Mucosa of gallbladder (tissue), 1 donor: ENCODE measurements at places on chromosomes 6 and 20.
A peak's percentile ranks its signal among the peaks of the same experiment; 100 is the strongest.

DNA sequence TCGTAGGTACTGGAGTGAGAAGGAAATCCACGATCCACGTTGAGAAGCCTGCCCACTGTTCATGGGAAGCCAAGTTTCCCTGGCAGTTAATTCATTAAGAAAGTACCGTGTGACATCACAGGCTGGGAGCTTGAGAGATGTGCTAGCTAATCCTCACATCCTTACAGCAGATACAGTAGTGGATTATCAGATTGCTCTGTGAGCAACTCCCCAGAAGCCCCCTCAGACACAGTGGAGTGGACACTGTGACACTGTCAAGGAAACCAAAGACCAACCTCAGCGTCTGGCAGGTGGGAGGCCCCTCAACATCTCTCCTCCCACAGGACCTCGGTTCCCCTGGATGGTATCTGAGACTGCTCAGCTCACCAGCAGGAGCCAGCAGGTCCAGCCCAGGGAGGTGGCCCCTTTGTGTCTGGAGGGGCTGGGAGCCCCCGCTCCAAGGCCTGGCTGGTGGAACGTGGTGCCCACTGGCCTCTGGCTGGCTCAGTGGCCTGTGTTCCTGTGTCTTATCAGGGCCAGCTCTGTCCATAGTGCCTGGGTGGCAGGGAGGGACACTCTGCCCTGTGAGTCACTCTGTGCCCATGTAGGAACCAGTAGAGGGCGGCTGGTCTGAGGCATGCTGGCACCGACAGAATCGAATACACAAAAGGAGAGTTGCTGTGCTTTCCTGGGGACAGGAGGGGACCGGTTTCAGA lies 7.2 kb downstream of the PYGB start:
- peak; percentile 86 for DNase-seq

GRCh38 chr20:25145131-25145530 lies 50.4 kb upstream of the ENTPD6 start:
- DNase-seq, result no peak

GRCh38 chr6:90492798-90493197 lies 94.1 kb downstream of the MAP3K7 start:
- no peak for DNase-seq

- no peak for DNase-seq
Observed at GRCh38 chr6:142550310-142551063, 248.7 kb downstream of the ADGRG6 start.

DNA sequence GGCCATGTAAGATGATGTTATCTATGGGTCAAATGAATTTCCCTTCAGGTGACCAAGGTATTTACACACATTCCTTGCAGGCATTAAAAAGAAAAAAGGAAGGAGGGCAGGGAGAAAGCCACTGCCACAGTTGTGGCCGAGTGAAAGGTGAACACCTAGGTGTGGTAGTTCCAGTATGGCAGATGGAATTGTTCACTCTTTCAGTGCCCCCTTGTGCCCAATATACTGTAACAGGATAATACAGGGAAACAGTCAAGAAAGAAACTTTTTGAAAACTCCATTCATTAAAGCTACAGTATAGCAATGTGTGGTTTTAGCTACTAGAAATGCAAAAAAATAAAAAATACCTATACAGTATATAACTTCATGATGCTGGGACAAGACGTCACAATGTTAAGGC lies 52.1 kb downstream of the BMP2 start:
- DNase-seq, result peak; percentile 23

- no peak for DNase-seq
Observed at GRCh38 chr6:137848672-137849071, 18.4 kb upstream of the TNFAIP3 start.

DNA sequence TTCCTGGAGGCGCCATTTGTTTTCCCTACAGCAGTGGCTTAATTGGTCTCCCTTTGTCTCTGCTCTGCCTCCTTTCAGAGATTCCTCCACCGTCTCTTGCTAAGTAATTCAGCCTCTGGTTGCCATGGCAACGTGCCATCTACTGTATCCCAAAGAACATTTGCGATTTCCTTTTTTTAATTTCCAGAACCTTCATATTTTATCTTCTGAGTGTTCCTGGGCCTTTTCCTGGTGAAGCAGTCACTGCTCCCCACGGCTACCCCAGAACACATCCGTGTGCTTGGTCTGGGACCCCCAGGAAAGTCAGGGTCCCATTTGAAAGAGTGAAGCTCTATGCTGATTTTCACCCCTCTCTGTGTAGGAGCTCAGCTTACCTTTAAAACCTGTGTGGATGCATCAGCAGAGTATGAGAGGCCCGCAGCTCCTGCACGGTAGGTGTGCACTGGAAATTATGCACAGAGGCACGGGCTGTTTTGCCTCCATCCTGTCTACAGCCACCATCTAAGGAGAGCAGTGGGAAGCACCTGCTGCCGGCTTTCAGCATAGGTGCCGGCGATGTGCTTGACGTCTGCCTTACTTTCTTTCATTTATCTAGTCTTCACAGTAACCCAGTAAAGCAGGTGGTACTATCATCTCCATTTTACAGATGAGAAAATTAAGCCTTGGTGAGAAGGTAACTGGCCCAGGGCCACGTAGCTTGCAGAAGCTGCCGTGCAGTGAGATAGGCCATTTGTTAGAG lies 122.8 kb downstream of the SYCP2 start:
- peak; percentile 0 for DNase-seq

- DNase-seq, result peak; percentile 26
Observed at GRCh38 chr6:134539865-134540323, 222.0 kb upstream of the SGK1 start.

DNA sequence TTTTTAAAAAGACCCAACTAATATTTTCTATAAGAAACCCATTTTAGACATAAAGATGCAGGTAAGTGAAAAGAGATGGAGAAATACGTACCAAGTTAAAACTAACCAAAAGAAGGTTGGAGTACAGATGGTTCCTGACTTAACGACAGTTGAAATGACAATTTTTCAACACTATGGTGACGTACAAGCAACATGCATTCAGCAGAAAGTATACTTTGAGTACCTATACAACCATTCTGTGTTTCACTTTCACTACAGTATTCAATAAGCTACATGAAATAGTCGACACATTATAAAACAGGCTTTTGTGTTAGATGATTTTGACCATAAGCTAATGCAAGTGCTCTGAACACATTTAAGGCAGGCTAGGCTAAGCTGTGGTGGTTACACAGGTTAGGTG lies 228.9 kb downstream of the RNGTT start:
- no peak for DNase-seq

DNA sequence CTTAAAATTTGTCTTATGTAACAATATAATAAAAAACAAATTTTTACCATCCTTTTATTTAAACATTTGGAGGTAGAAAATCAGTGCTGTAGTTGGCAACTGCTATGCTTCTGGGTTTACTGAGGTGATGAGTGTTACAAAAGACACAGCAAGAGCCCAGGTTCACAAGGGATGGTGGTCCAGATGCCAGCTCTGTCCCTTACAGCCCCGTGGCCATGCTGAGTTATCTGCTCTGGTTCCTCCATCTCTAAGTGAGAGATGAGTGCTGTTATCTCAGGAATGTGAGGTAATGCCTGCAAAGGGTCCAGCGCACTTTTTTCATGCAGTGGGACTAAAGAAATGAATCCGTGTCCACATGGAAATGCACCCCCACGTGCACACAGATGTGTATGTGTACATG lies 17.8 kb downstream of the SYNDIG1 start:
- DNase-seq, result no peak

- no peak for DNase-seq
Observed at GRCh38 chr6:16105854-16106253, 23.0 kb upstream of the MYLIP start.

DNA sequence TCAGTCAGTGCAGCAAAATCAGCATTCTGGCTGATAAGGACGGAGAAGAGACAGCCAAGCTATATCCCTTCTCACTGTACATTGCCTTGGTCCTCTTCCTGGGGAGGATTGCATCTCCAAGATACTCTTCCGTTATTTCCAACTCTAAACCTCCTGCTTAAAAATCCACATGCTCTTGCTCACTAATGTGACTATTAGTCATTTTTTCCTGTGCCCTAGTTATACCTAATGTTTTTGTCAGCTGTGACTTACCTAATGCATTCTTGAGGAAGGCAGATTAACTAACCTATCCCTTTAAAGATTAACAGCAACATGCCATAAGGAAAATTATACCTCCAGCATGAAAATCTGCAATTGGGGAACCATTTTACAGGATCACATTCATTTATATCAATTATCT lies 317.6 kb downstream of the BTBD9 start:
- DNase-seq, result no peak

GRCh38 chr6:111485342-111485741 lies 2.3 kb upstream of the REV3L start:
- no peak for DNase-seq

DNA sequence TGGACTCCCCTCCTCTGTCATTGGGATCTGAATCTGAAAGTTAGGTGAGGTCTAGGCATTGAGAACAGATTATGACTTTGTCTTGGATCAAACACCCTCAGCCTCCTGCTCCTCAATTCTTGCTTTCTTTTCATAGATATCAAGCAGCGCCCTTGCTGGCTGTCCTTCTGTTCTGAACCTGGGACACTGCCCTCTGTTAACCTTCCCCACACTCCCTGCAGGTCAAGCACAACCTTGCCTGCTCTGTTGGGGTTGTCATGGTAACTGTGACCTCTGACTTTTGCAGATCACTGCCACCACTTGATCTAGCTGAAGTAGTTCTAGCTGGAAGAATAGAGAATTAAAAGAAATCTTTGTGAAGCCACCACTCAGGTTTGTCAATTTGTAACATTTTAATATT lies 16.4 kb upstream of the MICA start:
- DNase-seq, result no peak

DNA sequence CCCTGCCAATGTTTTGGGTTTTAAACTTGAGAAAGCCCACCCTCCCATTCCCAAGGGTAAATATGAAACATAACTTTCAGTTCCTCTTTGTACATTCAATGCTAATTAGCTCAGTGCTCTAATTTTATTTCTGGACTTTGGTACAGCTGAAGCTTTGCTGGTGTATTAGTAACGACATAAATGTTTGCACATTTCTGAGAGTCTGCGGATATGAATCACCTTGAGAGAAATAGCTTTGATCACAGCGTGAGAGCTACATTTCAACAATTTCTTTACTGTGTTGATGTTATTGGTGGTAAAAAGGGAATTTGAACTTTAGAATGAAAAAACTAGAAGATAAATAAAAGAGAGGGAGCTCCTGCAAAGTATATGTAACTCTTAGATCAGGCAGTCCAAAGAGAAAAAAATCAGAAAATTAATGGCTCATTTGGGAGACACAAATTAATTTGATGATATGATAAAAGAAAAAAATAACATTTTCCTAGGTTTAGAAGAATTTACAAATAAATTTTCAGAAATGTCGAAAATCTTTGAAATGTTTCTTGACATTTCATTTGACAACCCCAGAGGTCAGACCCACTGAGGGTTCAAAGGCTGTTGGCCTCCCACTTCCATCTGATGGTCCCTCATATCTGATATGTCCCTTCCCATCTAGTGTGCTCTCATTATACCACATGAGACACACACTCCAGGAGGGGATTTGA lies 38.5 kb upstream of the CAP2 start:
- DNase-seq, result no peak

- no peak for DNase-seq
Observed at GRCh38 chr6:37904590-37904989, 85.1 kb downstream of the ZFAND3 start.

DNA sequence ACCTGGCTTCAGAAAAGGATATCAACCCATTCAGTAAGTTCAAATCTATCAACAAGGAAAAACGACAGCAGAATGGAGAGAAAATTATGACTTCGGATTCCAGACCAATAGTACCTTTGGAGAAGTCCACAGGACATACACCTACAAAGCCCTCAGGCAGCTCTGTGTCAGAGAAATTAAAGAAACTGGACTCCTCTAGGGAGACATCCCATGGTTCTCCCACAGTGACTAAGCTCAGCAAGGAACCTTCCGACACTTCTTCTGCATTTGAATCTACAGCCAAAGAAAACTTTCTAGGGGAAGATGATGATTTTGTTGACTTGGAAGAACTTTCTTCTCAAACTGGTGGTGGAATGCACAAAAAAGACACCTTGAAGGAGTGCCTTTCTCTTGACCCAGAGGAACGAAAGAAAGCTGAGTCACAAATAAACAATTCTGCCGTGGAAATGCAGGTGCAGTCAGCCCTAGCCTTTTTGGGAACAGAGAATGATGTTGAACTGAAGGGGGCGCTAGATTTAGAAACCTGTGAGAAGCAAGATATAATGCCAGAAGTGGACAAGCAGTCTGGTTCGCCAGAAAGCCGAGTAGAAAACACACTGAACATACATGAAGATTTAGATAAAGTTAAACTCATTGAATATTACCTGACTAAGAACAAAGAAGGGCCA lies 67.4 kb upstream of the HINT3 start:
- DNase-seq, result no peak

DNA sequence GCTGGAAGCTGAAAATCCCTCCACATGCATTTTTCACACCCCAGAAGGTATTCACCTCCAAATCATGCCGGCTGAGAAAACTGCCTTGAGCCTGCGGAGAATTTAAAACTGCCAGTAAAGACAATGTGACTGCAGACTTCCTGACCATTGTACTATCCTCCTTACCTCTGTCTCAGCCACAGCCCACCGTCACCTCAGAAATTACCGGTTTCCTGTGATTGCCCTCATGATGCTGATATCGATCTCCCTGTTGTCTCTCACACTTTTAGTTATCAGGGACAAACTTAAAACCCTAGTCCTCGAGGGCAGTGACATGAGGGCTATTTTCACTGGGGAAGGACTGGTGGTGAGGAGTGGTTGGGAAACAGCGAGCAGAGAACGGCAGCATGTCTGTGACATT lies 30.2 kb upstream of the FOXQ1 start:
- no peak for DNase-seq

DNA sequence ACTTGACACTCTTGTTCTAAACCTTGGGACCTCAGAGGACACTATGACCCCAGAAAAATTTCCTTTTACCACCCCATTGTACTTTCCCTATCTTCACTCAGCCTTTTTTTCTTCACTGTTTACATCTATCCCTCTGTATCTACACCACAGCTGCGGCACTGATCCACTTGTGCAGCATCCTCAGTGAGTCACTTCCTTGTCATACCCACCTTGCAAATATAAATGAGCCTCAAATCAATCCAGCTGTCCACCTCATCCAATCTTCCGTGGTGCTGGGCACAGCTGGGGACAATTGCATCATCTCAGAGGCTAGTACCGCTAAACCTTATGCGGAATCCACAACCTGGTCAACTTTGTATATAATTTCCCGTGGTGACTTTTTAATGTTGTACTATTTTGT lies 710.5 kb downstream of the QKI start:
- DNase-seq, result no peak

DNA sequence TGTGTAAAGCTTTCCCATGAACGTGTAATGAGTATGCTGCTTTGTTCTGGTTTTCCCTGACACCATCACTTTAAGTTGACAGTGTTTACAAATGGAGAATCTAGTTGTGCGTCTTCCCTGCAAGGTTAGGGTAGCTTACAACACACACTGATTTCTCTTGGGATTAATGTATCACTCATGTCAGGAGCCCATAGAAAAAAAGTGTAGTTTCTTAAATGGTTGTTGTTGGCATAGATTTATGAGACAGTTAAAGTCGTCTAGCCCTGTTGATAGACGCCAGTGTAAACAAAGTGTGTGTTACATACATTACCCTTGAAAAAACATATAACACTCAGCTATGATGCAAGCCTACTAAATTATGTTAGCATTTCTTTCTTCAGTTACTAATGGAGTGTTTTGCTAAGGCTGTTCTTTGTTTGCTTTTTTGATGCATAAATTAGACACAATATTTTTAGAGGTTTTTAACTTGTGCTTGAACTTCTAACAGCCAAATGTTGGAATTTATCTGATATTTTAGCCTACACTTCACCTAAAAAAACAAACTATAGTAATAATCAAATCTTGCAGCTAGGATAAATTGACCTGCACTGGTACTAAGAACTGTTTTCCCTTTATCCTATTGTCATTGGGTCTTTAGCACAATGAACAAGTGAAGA lies 88.6 kb downstream of the RNF217 start:
- no peak for DNase-seq
